ENCODE measurements at places on chromosomes 2 and 18. TPM values are rescaled to one million over a fixed set of nuclear protein-coding genes. Genes with fewer than 3 reads are reported as not detected.

Gene CTIF
- 7.1 TPM for total RNA-seq

Gene TCF7L1
- total RNA-seq: 1.4 TPM

Gene ZNF804A
- 0.10 TPM for total RNA-seq

Gene MC5R
- not detected for total RNA-seq

Gene SLC9A4
- total RNA-seq: 7.6 TPM

Gene ZSWIM2
- total RNA-seq: not detected

Gene SRSF7
- 121 TPM for total RNA-seq

Gene DLGAP1
- total RNA-seq: 7.2 TPM

Gene SCYGR4
- not detected for total RNA-seq

Gene FOXI3
- not detected for total RNA-seq

Gene STPG4
- 0.20 TPM for total RNA-seq

Gene MARCHF4
- 0.15 TPM for total RNA-seq

Gene ERFE
- total RNA-seq: 10.4 TPM
